ENCODE measurements at places on chromosomes 2 and 18. TPM values are rescaled to one million over a fixed set of nuclear protein-coding genes. Genes with fewer than 3 reads are reported as not detected.
A peak's percentile ranks its signal among the peaks of the same experiment; 100 is the strongest.

TEKT4 gene
- total RNA-seq: not detected

AKAIN1 gene
- not detected for total RNA-seq

CDK5R2 gene
- total RNA-seq: not detected

DNA sequence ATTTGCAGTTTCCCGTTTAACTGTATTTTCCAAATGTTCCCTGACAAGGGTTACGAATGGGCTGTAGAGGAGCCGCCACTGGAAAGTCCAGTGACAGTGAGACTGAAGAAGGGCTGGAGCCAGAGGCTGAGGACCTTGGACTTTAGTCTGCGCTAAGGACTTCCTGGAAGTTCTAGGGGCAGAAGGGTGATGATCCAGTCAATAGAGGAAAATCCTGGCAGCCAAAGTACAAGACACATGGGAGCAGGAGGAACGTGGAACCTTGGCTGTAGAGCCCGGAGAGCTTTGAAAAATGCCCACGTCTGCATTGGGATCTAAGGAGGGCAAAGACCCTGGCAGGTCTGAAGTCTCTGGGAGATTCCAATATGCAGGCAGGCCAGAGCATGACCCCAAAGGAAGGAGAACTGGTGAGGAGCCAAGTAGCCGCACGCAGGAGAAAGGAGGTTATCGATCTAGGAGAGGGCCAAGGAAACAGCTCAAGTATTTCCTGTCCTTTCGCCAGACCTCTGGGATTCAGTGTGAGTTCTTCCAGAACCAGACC is 28.5 kb downstream of the MBP start:
- H3K4me3 ChIP-seq: no peak overlapping the region
- peaks cover 28% of the 10 kb centered on the region for H3K4me1 ChIP-seq
- H3K27ac ChIP-seq: peak overlapping the region; percentile 78
- H3K27me3 ChIP-seq: no peaks in the 10 kb centered on the region
- no peak for DNase-seq
- H3K36me3 ChIP-seq: no peaks in the 10 kb centered on the region

DNA sequence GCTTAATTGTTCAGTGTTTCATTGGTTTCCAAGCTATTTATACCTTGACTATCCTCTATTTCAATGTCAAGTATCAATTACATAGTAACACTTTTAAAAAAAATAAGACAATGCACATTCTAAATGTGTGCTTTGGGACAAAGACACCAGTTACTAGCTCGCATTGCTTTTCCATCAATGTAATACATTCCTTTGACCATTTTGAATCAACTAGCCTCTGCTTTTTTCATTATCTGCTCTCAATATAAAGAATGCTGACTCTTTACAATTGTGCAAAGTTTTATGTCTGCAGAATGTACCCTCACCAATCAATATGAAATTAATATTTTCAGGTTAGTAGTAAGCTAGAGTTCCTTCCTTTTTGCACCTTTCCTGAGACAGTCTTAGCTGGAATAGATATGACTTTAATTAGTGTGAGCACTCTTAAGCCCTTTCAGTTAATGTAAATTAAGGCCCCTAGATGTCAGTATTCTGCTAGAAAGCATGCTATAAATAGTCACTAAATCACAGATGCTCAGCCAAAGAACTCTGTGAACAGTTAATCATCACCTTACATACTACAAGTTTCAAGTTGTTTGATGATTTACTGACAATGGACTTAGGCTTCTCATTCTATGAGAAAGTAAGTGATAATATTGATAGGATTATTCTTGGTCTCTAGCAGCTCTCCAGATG is 413.6 kb downstream of the PTH2R start:
- H3K36me3 ChIP-seq: no peaks in the 10 kb centered on the region
- H3K4me3 ChIP-seq: no peak overlapping the region
- H3K4me1 ChIP-seq: no peaks in the 10 kb centered on the region
- no peak for DNase-seq
- H3K27me3 ChIP-seq: no peaks in the 10 kb centered on the region

Measured in transverse colon (tissue), 4 donors.